ENCODE measurements at places on chromosomes 3 and 15.

DNA sequence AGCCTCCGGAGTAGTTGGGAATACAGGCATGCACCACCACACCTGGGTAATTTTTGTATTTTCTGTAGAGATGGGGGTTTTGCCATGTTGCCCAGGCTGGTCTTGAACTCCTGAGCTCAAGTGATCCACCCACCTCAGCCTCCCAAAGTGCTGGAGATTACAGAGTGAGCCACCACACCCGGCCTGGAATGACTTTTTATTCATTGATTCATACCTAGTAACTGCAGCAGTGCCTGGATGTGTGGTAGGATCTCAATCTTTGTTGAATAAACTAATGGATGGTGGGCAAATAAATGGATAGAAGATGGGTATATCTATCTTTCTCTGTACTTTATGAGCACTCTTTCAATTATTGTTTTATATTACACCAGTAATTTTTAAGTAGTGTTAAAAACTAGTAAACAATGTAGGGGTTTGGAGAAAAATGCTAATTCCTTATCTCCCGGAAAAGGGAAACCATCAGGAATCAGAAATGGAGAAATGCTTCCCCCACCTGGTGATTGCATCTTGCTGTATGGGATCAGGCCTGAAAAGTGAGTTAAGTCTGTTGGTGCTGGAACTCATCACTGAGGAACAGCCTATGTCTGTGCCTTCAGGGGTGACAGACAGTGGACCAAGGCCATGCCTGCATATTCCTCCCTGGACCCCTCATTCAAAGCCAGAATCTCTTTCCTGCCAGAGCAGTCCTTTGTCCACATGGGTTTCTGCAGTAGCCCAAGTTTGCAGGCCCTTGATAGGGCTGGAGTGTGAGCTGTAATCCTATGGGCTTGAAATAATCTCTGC lies 161.0 kb upstream of the CTDSPL start:
- no peak for DNase-seq

- DNase-seq, result no peak
Observed at GRCh38 chr3:127371846-127372245, 84.0 kb upstream of the PRR20G start.

- DNase-seq, result no peak
Observed at GRCh38 chr15:27418726-27419125, 447.7 kb downstream of the GABRG3 start.

GRCh38 chr3:42195879-42196330 lies 70.1 kb downstream of the CCK start:
- no peak for DNase-seq

DNA sequence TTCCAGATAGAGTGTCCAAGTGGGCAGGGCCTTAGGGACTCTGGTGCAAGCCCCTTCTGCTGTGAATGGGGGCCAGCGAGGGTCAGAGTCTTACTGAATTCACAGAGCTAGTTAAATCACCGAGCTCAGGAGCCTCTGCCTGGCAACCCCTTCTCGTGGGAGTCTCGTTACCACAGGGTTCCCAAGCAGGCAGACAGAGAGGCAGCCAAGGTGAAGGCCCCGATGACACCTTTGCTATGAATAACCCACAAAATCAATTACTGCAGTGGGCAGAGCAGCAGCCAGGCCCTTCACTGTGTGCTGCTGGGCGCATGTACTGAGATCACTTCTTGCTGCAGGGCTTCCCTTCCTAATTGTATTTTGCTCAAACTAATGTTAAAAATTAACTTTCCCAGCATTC lies 56.9 kb downstream of the SPSB4 start:
- DNase-seq, result no peak

DNA sequence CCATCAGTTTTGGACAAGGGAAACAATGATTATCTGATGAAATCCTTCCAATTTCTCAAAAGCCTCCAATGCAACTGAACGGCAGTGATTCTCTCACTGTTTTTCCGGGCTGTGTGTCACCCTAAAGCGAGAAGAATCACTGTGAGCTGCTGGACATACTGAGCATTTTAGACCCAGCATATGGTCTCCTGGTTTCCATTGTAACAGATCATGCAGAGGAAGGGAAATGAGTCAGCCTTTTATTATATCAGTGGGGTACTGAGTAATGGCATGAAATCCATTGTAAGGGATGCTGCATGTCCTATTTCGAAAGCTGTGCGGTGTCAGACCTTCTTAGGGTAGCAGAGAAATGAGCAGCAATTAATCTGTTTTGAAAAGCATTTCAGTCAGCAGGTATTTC lies 287.1 kb downstream of the IL5RA start:
- peak; percentile 26 for DNase-seq

- no peak for DNase-seq
Observed at GRCh38 chr3:72627271-72627670, 221.0 kb downstream of the SHQ1 start.

GRCh38 chr3:172208586-172209332 lies 169.4 kb downstream of the FNDC3B start:
- peak; percentile 41 for DNase-seq

DNA sequence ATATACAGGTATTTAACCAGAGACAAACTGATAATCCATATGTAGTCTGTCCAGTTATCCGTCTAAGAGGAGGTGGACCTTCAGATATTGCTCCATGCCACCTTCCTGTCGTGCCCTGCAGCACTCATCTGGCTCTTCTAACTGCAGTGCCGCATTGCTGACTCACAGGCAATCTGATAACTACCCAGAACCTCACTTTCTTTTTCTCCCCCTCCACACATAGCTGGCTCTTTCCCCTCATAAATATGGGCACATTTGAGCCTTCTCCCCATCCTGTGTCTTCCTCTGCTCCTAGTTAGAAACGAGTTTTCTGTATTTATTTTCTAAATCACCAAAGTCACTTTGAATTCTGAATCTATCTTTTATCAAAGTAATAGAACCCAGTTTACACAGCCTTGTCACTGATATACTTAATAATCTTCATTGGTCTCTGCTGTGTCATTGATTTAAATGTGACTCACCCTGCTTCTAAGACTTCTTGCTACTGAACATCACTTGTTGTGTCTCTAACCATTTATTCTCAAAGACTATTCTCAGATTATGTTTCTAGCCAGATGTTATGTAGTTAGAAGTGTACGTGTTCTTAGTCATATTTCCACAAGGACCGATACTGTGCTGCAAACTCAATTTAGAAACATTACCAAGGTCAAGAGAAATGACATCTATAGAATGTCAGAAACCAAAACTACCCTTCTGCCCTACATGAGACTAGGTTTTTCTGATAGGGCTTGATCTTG lies 17.4 kb upstream of the KCNMB2 start:
- DNase-seq, result peak; percentile 29

- no peak for DNase-seq
Observed at GRCh38 chr3:72459588-72459987, 388.7 kb downstream of the SHQ1 start.

GRCh38 chr3:187368251-187369088 lies at the start of gene RTP4:
Gene RTP4, plus strand, starts transcription at chr3:187368385. Its CDS starts 57 bp downstream, at chr3:187368442.
- peak; percentile 28 for DNase-seq

DNA sequence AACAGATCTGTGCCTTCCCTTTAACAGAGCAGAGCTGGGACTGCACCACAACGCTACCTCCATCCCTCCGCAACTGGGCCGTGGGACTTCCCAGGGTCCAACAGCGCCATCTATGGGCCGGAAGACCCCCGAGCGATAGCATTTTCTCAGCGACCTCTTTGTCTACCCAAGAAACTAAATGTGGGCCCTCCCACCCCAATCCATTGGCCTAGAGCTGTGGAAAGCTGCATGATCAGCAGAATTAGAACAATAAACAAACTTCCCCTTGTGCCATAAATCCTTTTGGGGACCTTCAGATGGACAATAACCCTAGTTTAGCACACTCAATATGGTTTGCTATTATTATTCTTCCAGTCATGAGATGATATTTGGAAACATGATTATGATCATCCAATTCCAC lies 74.8 kb upstream of the NTRK3 start:
- DNase-seq, result no peak

DNA sequence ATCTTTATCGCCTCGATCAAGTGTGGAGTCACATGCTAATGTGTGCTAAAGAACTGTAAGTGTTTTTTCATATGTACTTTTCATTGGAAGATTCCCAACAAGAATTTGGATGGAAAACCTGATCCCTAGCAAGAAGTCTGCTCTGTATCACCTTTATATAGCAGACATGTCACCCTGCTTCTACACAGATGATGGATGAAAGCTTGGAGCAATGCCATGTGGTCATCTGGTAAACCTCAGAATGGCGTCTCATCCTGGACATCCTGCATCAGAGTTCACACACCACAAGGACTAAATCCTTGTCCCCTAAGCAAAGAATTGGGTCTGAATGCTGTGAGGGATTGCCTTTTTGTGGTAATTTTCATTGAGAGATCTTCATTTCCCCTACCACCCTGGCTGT lies 42.1 kb upstream of the CTDSPL start:
- DNase-seq, result peak; percentile 12
